ENCODE measurements at places on chromosomes 2 and 18.
A peak's percentile ranks its signal among the peaks of the same experiment; 100 is the strongest.

DNA sequence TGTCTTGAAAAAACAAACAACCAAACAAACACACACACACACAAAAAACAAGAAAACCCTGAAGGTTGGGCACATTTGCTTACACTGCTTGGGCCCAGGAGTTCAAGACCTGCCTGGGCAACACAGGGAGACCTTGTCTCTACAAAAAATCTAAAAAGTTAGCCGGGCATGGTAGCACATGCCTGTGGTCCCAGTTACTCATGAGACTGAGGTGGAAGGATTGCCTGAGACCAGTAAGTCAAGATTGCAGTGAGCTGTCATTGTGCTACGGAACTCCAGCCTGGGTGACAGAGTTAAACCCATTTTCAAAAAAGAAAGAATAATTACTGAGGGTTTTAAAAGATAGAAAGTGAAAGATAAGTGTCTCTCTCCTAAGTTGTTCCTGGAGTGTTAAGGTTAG is 103.4 kb downstream of the MBD5 start:
- no peaks in the 10 kb centered on the region for H3K27me3 ChIP-seq
- H3K27ac ChIP-seq: no peak overlapping the region
- H3K36me3 ChIP-seq: peaks cover 4% of the 10 kb centered on the region
- DNase-seq: no peak

GRCh38 chr2:69830045-69830905 is 815 bp downstream of the GMCL1 start:
- H3K4me1 ChIP-seq: peaks cover 8% of the 10 kb centered on the region
- H3K36me3 ChIP-seq: no peaks in the 10 kb centered on the region
- H3K4me3 ChIP-seq: peak overlapping the region; percentile 84

- H3K4me1 ChIP-seq: no peaks in the 10 kb centered on the region
- no peaks in the 10 kb centered on the region for H3K27me3 ChIP-seq
- no peaks in the 10 kb centered on the region for H3K36me3 ChIP-seq
- no peak for DNase-seq
- H3K4me3 ChIP-seq: no peak overlapping the region
Measured at GRCh38 chr18:79487183-79487800, 91.6 kb downstream of the NFATC1 start.

DNA sequence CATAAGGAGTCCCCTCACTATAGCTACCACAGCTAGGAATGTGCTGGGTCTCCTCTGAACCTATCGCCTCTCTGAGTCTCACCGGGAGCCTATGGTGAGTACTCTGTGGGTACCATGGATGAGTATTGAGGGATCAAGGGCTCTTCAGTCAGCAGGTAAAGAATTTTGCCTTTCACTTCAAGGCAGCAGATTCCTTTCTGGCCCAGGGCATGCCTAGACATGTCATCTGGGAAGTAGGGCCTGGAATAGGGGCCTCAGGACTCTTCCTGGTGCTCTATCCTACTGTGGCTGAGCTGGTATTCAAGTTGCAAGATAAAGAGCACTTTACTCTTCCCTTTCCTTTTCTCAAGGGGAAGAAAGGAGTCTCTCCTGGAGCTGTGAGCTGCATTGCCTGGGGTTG is 85.6 kb upstream of the LHCGR start:
- H3K27me3 ChIP-seq: no peaks in the 10 kb centered on the region
- no peaks in the 10 kb centered on the region for H3K36me3 ChIP-seq
- H3K27ac ChIP-seq: no peak overlapping the region
- no peak for DNase-seq
- no peak overlapping the region for H3K4me3 ChIP-seq
- H3K4me1 ChIP-seq: no peaks in the 10 kb centered on the region

DNA sequence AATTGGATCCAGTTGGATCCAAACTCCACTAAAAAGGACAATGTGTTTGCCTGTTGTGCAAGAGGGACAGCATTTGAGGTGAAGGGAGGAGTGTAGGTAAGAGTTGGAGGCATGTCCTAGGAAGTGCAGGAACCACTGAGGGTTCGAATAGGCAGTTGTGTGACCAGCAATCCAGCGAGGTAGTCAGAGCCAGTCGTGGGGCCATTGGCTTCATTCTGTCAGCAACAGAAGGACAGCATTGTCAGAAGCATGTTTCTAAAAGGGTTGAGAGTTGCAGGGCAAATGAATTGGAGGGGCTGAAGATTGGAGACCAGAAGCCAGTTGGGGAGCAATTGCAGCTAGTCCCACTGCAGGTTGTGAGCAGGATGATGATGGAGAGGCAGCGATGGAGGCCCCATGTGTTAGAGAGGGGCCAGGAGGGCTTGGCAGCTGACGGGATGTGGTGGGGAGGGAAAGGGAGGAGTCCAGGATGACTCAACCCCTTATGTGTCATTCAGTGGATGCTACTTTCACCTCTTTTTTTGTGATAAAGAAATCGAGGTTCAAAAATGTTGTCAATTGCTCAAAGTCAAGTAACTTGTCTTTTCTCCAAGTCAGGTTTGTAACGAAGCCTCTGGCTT is 96.7 kb upstream of the SIX3 start:
- H3K27me3 ChIP-seq: no peaks in the 10 kb centered on the region
- H3K27ac ChIP-seq: no peak overlapping the region

DNA sequence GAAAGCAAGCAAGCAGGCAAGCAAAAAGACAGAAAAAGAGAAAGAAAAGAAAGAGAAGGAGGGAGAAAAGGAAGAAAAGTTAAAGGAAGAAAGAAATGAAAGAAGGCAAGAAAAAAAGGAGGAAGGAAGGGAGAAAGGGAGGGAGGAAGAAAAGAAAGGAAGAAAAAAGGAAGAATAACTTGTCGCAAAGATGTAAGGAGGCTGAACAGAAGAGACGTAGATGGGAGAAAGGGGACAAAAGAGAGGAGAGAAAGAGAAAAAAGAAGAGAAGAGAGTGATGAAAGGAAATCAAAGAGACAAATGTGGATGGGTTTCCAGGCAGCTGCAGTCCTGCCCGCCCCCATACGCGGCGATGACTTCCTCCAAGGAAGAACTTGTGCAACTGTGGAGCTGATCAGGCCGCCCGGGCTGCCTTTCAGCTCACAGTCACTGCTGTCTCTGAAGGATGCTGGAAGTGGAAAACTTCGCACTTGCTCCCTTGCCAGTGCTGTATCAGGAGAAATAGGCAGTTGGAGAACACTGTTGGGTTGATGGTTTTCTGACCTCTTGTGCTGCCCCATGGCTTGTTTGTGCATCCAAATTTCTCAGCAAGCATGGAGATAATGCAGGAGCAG is 52.9 kb downstream of the TRIB2 start:
- H3K27me3 ChIP-seq: no peaks in the 10 kb centered on the region
- peaks cover 5% of the 10 kb centered on the region for H3K4me1 ChIP-seq
- no peak overlapping the region for H3K27ac ChIP-seq
- no peak overlapping the region for H3K4me3 ChIP-seq

DNA sequence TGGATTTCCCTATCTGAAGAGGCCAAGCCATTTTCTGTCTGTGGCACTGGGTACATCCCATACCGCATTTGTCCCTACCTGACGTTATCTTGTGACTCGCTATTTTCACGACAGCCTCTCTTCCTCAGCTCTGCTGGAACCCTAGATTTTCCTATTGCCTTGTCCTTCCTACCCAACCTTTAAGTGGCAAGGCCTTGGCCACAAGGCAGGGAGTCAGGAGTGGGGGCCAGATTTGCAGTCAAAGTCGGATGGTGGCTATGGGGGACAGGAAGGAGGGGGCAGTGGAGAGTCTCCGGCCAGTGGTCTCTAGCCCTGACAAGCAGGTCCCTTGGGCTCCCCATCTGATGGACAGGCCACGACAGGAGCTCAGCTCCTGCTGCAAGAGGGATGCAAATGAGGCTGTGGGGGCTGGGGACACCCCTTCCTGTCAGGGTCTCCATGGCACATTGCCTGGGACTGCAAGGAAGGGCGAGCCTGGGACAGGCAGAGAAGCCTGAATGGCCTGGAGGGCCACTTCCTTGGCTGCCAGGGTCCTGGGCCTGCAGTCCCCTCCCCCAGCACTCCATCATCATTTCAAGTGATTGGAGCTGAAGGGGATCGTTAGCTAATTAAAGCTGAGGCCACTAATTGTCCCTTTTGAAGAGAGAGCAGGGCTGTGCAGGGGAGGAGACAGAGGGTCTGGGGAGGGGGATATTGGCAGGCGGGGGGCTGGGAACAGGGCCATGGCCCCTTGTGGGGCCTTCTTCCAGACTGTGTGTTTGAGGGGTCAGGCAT is 6.3 kb upstream of the ECEL1 start:
- no peak overlapping the region for H3K4me3 ChIP-seq
- no peak overlapping the region for H3K27ac ChIP-seq
- no peaks in the 10 kb centered on the region for H3K4me1 ChIP-seq
- no peaks in the 10 kb centered on the region for H3K27me3 ChIP-seq

DNA sequence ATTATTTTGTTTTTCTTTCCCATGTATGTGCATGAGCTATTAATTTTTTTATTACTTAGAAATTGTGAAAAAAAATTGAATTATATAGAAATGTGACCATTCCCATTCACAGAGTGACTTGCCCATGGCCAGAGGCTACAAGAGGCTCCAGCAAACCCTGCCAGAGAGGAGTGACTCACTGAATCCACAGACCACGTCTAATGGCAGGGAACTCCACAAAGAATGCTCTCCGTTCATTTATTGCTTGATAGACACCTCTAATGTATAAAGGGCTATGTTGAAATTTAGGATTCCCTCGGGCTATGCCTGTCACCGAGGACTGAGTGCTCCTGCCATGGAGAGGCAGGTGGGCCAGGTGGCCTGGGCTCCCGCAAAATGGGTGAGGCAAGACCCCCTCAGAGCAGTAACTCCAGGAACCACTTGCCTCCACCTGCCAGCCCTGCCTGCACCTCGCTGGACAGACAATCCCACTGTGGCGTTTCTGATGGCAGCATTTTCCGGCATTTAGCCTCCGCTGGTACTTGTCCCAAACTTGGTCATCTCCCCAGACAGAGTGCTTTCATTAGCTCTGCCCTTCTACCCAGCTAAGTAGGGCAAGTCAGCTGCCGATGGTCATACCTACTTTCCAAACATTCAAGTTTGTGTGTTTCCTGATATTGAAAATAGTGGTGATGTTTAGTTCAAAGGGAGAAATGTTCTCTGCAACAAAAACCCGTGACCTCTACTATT is 200.3 kb downstream of the PRKCE start:
- H3K27ac ChIP-seq: no peak overlapping the region
- peaks cover 11% of the 10 kb centered on the region for H3K4me1 ChIP-seq
- no peaks in the 10 kb centered on the region for H3K27me3 ChIP-seq
- no peak overlapping the region for H3K4me3 ChIP-seq
- no peaks in the 10 kb centered on the region for H3K36me3 ChIP-seq
- no peak for DNase-seq

DNA sequence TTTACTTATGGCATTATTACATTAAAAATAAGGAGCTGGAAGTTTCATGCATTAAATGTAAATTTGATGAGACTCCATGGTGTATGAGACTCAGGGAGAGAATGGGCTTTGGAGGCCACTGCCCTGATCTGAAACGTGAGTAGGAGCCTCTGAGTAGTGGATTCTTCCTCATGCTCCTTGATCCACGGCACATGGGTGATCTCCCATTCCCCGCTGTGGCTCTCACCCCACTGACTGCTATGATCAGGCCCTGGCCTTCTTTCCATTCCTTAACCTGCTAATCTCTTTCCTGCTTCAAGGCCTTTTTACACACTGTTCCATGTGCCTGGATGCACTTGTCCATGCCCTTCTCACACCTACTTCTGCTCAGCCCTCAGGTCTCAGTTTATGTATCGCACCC is 68.4 kb downstream of the SMAD7 start:
- H3K4me1 ChIP-seq: peaks cover 11% of the 10 kb centered on the region
- no peaks in the 10 kb centered on the region for H3K27me3 ChIP-seq
- no peak for DNase-seq
- H3K4me3 ChIP-seq: no peak overlapping the region

- no peak overlapping the region for H3K27ac ChIP-seq
- no peak overlapping the region for H3K4me3 ChIP-seq
- H3K4me1 ChIP-seq: no peaks in the 10 kb centered on the region
- H3K36me3 ChIP-seq: peaks cover 17% of the 10 kb centered on the region
- no peak for DNase-seq
Measured at GRCh38 chr2:121388371-121388770, 103.4 kb upstream of the TFCP2L1 start.

GRCh38 chr2:215764441-215765048 is 248.8 kb downstream of the MREG start:
- no peaks in the 10 kb centered on the region for H3K27me3 ChIP-seq
- H3K36me3 ChIP-seq: no peaks in the 10 kb centered on the region
- no peak overlapping the region for H3K4me3 ChIP-seq
- no peak for DNase-seq
- H3K27ac ChIP-seq: no peak overlapping the region

DNA sequence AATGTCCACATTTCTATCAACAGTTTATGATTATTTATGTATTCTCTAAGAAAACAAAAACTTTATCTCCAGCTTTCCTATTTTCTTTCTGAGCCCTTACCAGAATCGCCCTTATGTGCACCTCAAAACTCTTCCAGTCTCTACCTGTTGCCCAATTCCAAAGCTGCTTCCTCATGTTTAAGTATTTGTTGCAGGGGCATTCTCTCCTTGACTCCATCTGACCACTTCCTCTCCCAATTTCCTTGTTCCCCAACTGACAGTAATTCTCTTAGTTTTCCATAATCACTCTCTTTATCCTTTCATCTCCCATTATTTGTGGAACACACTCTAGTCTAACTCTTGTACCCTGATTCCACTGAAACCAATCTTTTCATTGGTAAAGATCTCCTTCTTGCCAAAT is 105.4 kb upstream of the RBBP8 start:
- H3K4me3 ChIP-seq: no peak overlapping the region
- H3K36me3 ChIP-seq: no peaks in the 10 kb centered on the region
- H3K27ac ChIP-seq: no peak overlapping the region
- H3K27me3 ChIP-seq: no peaks in the 10 kb centered on the region
- no peak for DNase-seq
- no peaks in the 10 kb centered on the region for H3K4me1 ChIP-seq

GRCh38 chr2:2550856-2551255 is 219.8 kb upstream of the MYT1L start:
- no peaks in the 10 kb centered on the region for H3K36me3 ChIP-seq
- no peak overlapping the region for H3K27ac ChIP-seq
- no peak overlapping the region for H3K4me3 ChIP-seq
- H3K27me3 ChIP-seq: no peaks in the 10 kb centered on the region

DNA sequence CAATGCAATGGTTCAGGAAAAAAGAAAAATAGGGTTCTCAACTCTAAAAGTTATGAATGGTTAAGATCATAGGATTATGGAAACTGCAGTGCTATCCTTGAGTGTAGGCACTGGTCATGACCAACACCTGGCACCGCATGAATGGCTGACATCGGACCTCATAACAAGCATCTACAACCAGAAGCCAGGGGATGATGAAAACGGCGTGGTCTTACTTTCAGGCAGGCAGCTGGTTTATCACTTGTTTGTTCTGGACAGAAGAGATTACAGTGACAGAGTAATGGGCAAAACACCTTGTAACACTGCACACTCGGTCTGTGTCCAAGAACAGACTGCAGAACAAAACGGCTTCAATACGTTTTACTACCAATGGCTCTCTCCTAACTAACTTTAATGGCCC is 132.8 kb downstream of the STK39 start:
- no peaks in the 10 kb centered on the region for H3K4me1 ChIP-seq
- no peak overlapping the region for H3K4me3 ChIP-seq
- no peak overlapping the region for H3K27ac ChIP-seq
- H3K36me3 ChIP-seq: peaks cover 9% of the 10 kb centered on the region

- no peak overlapping the region for H3K27ac ChIP-seq
- no peak overlapping the region for H3K4me3 ChIP-seq
- no peaks in the 10 kb centered on the region for H3K36me3 ChIP-seq
- H3K27me3 ChIP-seq: no peaks in the 10 kb centered on the region
- no peaks in the 10 kb centered on the region for H3K4me1 ChIP-seq
Measured at GRCh38 chr18:49322765-49323490, 137.5 kb downstream of the DYM start.
